ENCODE measurements at places on chromosomes 3 and 15.

- H3K4me3 ChIP-seq = no peak overlapping the region
- no peaks in the 10 kb centered on the region for H3K4me1 ChIP-seq
- H3K27ac ChIP-seq = no peak overlapping the region
- H3K27me3 ChIP-seq = peaks cover 3% of the 10 kb centered on the region
- DNase-seq = no peak
Measured at GRCh38 chr3:180855364-180855763, 57.1 kb upstream of the FXR1 start.

GRCh38 chr3:115275896-115276295, 128.8 kb upstream of the ZBTB20 start:
- no peaks in the 10 kb centered on the region for H3K27me3 ChIP-seq
- no peak overlapping the region for H3K4me3 ChIP-seq
- DNase-seq = no peak
- H3K36me3 ChIP-seq = no peaks in the 10 kb centered on the region
- H3K4me1 ChIP-seq = no peaks in the 10 kb centered on the region

DNA sequence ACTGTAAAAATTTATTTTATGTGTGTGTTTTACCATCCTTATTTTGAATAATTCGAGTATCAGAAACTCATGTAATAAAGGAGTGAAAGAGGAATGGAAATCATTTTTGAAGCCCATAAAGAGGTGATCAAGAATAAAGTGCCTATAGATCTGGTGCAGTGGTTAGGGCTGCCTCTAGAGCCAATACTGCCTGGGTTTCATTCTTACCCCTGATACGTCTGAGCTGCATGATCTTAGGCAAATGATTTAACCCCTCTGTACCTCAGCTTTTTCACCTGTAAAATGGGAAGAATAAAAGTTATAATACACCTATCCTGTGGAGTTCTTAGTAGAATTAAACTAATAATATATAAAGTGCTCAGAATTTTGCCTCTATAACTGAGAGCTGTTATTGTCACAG, 30.4 kb downstream of the EFHB start:
- no peak for DNase-seq
- no peak overlapping the region for H3K27ac ChIP-seq
- H3K27me3 ChIP-seq = no peaks in the 10 kb centered on the region

GRCh38 chr15:29086001-29086400, 183.6 kb downstream of the NSMCE3 start:
- H3K27ac ChIP-seq = no peak overlapping the region
- H3K36me3 ChIP-seq = no peaks in the 10 kb centered on the region
- peak; percentile 55 for DNase-seq

GRCh38 chr3:24120434-24120833, 175.3 kb downstream of the NR1D2 start:
- H3K27me3 ChIP-seq = no peaks in the 10 kb centered on the region
- H3K27ac ChIP-seq = no peak overlapping the region
- H3K36me3 ChIP-seq = no peaks in the 10 kb centered on the region
- no peak overlapping the region for H3K4me3 ChIP-seq
- H3K4me1 ChIP-seq = peaks cover 7% of the 10 kb centered on the region
- no peak for DNase-seq

- H3K4me3 ChIP-seq = no peak overlapping the region
- no peak for DNase-seq
- no peaks in the 10 kb centered on the region for H3K4me1 ChIP-seq
- H3K36me3 ChIP-seq = no peaks in the 10 kb centered on the region
- no peaks in the 10 kb centered on the region for H3K27me3 ChIP-seq
Measured at GRCh38 chr3:41888368-41889076, 73.4 kb downstream of the ULK4 start.

- no peak for DNase-seq
- peaks cover 30% of the 10 kb centered on the region for H3K36me3 ChIP-seq
- H3K4me1 ChIP-seq = peaks cover 30% of the 10 kb centered on the region
Measured at GRCh38 chr3:23808525-23808924, 2.8 kb downstream of the UBE2E1 start.

GRCh38 chr3:165696496-165696895, 140.7 kb downstream of the BCHE start:
- H3K27me3 ChIP-seq = no peaks in the 10 kb centered on the region
- no peaks in the 10 kb centered on the region for H3K4me1 ChIP-seq
- H3K4me3 ChIP-seq = no peak overlapping the region
- H3K27ac ChIP-seq = no peak overlapping the region
- no peaks in the 10 kb centered on the region for H3K36me3 ChIP-seq

GRCh38 chr3:195149292-195150030, 121.5 kb downstream of the XXYLT1 start:
- peaks cover 18% of the 10 kb centered on the region for H3K4me1 ChIP-seq
- no peaks in the 10 kb centered on the region for H3K27me3 ChIP-seq
- no peak overlapping the region for H3K27ac ChIP-seq
- DNase-seq = no peak

GRCh38 chr3:55585856-55586255, 98.8 kb upstream of the WNT5A start:
- H3K36me3 ChIP-seq = no peaks in the 10 kb centered on the region
- H3K4me1 ChIP-seq = no peaks in the 10 kb centered on the region
- no peak overlapping the region for H3K4me3 ChIP-seq
- no peak for DNase-seq
- no peak overlapping the region for H3K27ac ChIP-seq

DNA sequence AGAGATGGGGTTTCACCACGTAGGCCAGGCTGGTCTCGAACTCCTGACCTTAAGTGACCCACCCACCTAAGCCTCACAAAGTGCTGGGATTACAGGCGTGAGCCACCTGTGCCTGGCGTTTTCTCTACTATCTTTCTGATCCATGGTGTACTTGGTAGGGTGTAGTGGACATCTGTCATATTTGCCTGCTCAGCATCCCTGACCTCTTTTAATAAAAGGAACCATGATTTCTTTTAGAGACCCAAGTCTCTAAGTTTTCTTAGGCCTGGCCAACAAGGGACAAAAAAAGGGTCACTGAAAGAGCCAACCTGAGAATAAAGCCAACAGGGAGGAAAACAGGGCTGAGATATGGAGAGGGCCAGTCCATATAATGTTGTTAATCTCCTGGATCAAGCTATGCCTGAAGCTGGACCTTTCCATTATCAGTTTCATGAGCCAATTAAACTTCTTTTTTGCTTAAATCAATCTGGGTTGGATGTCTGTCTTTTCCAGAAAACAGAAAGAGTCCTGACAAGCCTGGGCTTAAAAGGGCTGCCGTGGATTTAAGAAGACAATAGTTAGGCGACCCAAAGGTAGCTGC, 48.1 kb upstream of the PGPEP1L start:
- no peaks in the 10 kb centered on the region for H3K27me3 ChIP-seq
- H3K27ac ChIP-seq = no peak overlapping the region
- no peaks in the 10 kb centered on the region for H3K36me3 ChIP-seq
- no peak overlapping the region for H3K4me3 ChIP-seq
- DNase-seq = no peak
- H3K4me1 ChIP-seq = no peaks in the 10 kb centered on the region

GRCh38 chr3:111733154-111733553, 125.9 kb upstream of the PHLDB2 start:
- H3K36me3 ChIP-seq = peaks cover 48% of the 10 kb centered on the region
- peak overlapping the region; percentile 92 for H3K27ac ChIP-seq
- no peak for DNase-seq
- H3K27me3 ChIP-seq = no peaks in the 10 kb centered on the region

DNA sequence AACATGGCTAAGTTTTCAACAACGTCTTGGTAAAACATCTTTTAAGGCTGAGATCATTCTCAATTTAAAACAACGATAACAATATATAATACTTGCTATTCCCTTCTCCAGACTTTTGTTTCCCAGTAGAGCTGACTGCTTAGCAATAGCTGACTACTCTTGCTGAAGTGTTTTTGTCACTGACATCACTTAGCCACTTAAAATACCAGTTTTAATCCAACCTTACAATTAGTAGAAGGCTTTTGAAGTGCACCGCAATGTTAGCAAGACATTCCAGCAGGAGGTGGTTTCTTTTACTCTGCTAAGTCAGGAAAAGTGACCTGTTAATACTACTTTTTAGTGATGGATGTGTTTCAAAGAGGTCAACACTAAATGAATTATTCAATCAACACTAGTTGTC, 28.7 kb upstream of the GBE1 start:
- no peaks in the 10 kb centered on the region for H3K36me3 ChIP-seq
- no peaks in the 10 kb centered on the region for H3K27me3 ChIP-seq
- no peak overlapping the region for H3K27ac ChIP-seq
- H3K4me3 ChIP-seq = no peak overlapping the region
- no peak for DNase-seq
- no peaks in the 10 kb centered on the region for H3K4me1 ChIP-seq

GRCh38 chr15:57505949-57506391, 85.7 kb upstream of the MYZAP start:
- H3K4me1 ChIP-seq = peaks cover 29% of the 10 kb centered on the region
- H3K4me3 ChIP-seq = no peak overlapping the region
- H3K36me3 ChIP-seq = no peaks in the 10 kb centered on the region
- H3K27me3 ChIP-seq = no peaks in the 10 kb centered on the region
- H3K27ac ChIP-seq = peak overlapping the region; percentile 83

- peaks cover 7% of the 10 kb centered on the region for H3K4me1 ChIP-seq
- no peak for DNase-seq
- no peak overlapping the region for H3K4me3 ChIP-seq
- no peaks in the 10 kb centered on the region for H3K27me3 ChIP-seq
- peaks cover 15% of the 10 kb centered on the region for H3K36me3 ChIP-seq
- no peak overlapping the region for H3K27ac ChIP-seq
Measured at GRCh38 chr15:61889706-61890105, 170.5 kb downstream of the VPS13C start.

DNA sequence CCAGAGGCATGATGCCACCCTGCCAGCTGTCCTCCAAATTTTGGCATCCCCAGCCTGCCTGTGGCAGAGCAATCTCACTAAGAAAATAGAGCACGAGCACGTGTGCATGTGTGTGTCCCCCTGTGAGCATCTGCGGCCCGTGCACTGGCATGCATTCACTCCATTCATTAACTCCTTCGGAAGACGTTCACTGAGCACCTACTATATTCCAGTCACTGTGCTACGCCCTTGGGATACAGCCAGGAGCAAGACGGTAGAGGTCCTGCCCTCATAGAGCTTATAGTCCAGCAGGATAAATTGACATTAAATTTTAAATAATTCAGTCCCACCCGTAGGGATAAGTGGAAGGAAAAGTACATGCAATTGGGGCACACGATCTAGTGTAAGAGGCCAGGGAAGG, 40.0 kb upstream of the HES1 start:
- H3K4me1 ChIP-seq = peaks cover 11% of the 10 kb centered on the region
- no peak overlapping the region for H3K4me3 ChIP-seq
- no peaks in the 10 kb centered on the region for H3K27me3 ChIP-seq
- no peak overlapping the region for H3K27ac ChIP-seq
- DNase-seq = no peak
- no peaks in the 10 kb centered on the region for H3K36me3 ChIP-seq

DNA sequence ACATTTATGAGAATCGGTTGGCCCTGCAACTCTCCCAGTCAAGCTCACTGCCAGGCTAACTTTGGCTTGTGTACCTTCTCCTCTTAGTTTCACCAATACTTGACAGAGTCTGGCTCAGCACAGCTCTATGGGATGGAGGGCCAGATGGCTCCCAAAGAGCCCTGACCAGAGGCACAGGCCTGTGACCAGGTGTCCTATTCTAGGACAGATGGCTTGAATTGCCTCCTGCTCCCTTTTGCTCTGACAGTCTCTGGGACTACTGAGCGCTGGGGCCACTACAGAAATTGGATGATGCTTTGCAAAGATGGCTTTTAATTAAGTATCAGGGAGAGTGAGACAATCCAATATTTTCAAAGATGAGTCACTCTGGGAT, 10.3 kb upstream of the ARID3B start:
- H3K27me3 ChIP-seq = no peaks in the 10 kb centered on the region
- no peak for DNase-seq
- H3K27ac ChIP-seq = peak overlapping the region; percentile 90
- no peak overlapping the region for H3K4me3 ChIP-seq

DNA sequence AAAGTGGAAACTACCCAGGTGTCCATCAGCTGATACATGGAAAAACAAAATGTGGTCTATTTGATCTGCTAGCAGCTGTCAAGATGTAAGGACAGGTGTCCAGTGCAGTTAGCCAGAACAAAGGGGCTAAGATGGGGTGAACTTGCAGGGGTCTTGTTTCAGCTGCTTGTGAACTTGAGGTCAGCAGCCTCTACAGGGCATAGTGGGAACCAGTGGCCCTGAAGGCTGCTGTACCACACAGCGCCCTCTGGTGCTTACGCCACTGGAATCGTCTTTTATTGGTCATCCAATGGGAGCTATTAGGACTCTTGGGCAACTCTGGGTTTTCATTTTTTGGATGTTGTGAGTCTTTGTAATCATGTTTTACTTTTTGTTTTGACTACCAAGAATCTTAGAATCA, 62.2 kb upstream of the CTSH start:
- H3K4me3 ChIP-seq = no peak overlapping the region
- no peaks in the 10 kb centered on the region for H3K27me3 ChIP-seq
- no peak for DNase-seq

DNA sequence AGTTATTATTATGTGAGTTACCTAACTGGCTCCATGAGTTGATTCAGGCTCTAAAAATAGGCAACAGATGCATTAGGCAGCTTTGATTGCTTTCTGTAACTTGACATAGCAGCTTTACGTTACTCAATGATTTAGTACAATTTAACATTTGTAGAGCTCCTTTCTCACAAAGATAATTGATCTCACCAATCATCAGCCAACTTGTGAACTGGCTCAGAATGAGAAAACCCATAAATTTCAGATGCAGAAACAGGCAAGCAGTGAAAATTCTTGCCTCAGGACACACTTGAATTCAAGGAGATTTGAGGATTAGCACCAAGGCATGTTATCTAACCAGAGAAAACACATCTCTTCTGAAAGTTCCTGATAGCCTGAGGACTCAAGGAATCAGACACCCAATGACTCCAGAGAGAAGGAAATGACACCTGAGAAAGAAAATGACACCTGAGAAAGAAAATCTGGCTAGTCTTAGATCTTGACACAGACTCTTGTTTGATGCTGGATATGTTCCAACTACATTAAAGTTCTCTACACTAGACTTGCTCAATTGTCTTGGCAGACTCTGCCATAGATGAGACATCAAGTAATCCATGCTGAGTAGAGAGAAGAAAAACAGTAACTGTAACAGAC, 315.1 kb upstream of the CBLB start:
- H3K4me1 ChIP-seq = peaks cover 13% of the 10 kb centered on the region
- no peaks in the 10 kb centered on the region for H3K27me3 ChIP-seq
- H3K27ac ChIP-seq = peak overlapping the region; percentile 20
- no peak overlapping the region for H3K4me3 ChIP-seq
- no peak for DNase-seq
- no peaks in the 10 kb centered on the region for H3K36me3 ChIP-seq

GRCh38 chr3:89405176-89405575, 297.8 kb downstream of the EPHA3 start:
- H3K27ac ChIP-seq = no peak overlapping the region
- no peak for DNase-seq
- H3K4me3 ChIP-seq = no peak overlapping the region
- no peaks in the 10 kb centered on the region for H3K36me3 ChIP-seq

DNA sequence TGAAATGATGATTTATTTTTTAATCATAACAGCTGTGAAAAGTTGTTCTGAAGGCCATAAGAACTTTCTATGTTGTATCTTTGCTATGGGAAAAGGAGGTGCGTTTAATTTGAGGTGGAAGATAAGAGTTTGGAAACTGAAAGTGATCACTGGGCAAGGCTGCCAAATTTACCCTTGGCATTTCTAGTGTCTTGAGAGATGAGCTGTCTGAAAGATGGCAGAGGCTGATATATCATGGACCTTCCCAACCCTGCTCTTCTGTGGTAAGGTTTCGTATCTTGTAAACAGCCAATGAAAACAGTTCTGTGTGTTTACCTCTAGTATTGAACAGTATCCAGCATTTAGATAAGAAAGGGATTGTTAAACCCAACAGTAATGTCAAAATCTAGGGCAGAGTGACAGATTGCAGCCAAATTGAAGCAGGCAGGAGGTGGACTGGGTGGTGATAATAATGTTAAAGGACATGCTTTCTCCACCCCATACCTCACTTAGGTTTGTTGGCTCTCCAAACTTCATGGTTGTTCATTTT, 15.8 kb upstream of the NFKBIZ start:
- DNase-seq = no peak
- no peaks in the 10 kb centered on the region for H3K36me3 ChIP-seq
- no peaks in the 10 kb centered on the region for H3K27me3 ChIP-seq
- H3K4me1 ChIP-seq = peaks cover 2% of the 10 kb centered on the region

All from RWPE2 (cell line).